B cell (primary cell): ENCODE measurements at places on chromosomes 4 and X. TPM values are rescaled to one million over a fixed set of nuclear protein-coding genes. Genes with fewer than 3 reads are reported as not detected.

Gene UBA1
- total RNA-seq, result 166 and 173 TPM in 2 replicates

Gene EVC2
- total RNA-seq, result 1.1 TPM in 2 replicates

GRCh38 chr4:108861334-108861733 is 98.5 kb upstream of the ETNPPL start:
- DNase-seq, result no peak
- no peaks in the 10 kb centered on the region for H3K27me3 ChIP-seq
- no peak overlapping the region for H3K27ac ChIP-seq
- no peak overlapping the region for H3K4me3 ChIP-seq

- H3K27me3 ChIP-seq, result no peaks in the 10 kb centered on the region
- no peak overlapping the region for H3K27ac ChIP-seq
- no peak overlapping the region for H3K4me3 ChIP-seq
- H3K4me1 ChIP-seq, result no peaks in the 10 kb centered on the region
Observed at GRCh38 chrX:118983513-118983912, 9.1 kb downstream of the LONRF3 start.
